HAP-1 (cell line): ENCODE measurements at places on chromosomes 6 and 20.

GRCh38 chr6:151108548-151108947, 131.2 kb upstream of the AKAP12 start:
- no peak for DNase-seq

DNA sequence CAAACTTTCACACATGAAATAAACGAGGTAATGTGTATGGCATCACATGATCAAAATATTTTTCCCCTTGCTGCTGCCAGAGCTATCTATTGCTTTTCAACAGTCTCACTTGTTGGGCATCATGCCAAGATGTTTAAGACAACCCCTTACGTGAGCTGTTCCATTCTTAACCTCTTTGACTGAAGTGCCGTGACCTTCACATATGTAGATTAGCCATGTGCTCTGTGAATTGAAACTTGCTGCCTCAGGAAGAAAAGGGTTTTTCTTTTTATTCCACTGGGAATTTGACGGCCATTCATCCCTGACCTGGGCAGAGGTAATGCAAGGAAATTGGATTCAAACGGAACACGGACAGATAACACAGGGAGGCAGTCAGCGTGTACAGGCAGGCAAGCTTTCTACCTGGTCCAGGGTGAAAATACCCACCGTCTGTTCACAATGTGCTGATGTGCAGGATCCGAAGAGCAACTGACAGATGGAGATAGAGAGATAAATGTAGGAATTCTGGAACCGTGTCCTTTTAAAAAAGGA, 14.2 kb downstream of the ARID1B start:
- DNase-seq: peak; percentile 81

- DNase-seq: no peak
Observed at GRCh38 chr20:17437251-17437650, 93.9 kb downstream of the BFSP1 start.

GRCh38 chr6:34656378-34657036, 40.1 kb downstream of the ILRUN start:
- no peak for DNase-seq

GRCh38 chr20:52596256-52596655, 375.9 kb upstream of the TSHZ2 start:
- DNase-seq: no peak

DNA sequence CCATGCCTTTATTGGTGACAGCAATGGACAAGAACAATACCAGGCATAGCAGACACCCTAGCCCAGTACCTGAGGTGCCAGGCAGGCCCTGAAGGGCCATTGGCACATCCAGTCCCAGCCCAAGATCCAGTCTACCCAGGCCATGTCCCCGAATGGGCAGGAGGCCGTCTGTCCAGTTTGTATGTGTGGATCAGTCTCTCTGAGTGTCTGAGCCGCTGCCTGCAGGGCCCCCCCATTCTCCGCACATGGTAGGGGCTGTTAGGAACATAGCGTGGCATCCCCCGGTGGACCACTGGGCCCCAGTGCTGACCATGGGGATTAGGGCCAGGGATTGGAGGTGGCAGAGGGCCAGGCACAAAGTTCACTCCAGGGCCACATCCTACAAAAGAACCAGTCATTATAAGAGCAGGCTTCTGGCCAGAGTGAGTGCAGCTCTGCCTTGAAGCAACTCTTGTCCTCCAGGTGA, 5.1 kb downstream of the PCED1A start:
- no peak for DNase-seq

GRCh38 chr20:3377644-3378043, 29.8 kb downstream of the DNAAF9 start:
- DNase-seq: no peak

GRCh38 chr6:12014027-12014872, 2.1 kb downstream of the HIVEP1 start:
- DNase-seq: no peak
